Activated CD4-positive, CD25-positive, alpha-beta regulatory T cell (primary cell): ENCODE measurements at places on chromosomes 12 and 14.

- DNase-seq = no peak
Measured at GRCh38 chr12:70603044-70603443, 34.2 kb downstream of the PTPRB start.

GRCh38 chr12:24483732-24484131, 465.2 kb downstream of the BCAT1 start:
- DNase-seq = no peak

GRCh38 chr12:83471341-83471740, 784.6 kb downstream of the TMTC2 start:
- DNase-seq = no peak

- DNase-seq = peak; percentile 31
Measured at GRCh38 chr12:54390668-54391551, 6.4 kb upstream of the ZNF385A start.

- DNase-seq = no peak
Measured at GRCh38 chr12:29133680-29134079, 15.4 kb upstream of the FAR2 start.

- DNase-seq = no peak
Measured at GRCh38 chr14:105888784-105889665, 362.6 kb downstream of the TMEM121 start.

DNA sequence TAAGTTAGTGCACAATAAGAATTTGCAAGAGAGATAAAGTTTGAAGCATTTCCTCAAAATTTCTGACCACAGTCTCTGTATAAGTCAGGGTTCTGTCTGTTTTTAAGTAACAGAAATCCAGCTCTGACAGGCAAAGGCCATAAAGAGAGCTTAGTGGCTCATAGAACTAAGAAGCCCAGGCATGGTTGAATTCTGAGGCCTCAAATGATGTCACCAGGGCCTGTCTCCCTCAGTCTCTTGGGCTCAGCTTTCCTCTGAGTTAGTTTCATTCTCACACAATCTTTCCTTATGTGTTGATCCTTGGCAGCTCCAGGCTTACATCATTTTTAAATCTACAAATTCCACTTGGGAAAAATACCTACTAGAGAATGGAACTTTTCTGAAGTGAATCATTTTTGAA, 173.4 kb upstream of the ATP2B1 start:
- DNase-seq = no peak

DNA sequence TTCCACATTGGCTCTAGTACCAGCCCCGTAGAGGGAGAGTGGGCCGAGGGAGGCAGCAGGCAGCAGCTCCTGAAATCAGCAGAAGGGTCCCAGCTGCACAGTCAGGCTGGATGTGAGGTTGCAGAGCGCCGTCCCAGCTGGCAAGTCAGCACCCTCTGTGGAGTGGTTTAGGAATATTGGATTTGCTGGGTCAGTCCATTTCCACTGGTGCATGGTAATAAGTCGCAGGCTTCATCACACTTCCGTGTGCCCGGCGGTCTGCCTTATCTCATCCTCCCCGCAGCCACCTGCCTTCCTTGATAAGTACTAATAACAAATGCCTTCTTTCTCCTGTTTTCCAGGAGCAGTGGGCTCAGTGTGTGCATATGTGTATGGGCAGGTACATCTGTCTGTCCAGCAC, 112.9 kb downstream of the TSPAN9 start:
- DNase-seq = no peak

DNA sequence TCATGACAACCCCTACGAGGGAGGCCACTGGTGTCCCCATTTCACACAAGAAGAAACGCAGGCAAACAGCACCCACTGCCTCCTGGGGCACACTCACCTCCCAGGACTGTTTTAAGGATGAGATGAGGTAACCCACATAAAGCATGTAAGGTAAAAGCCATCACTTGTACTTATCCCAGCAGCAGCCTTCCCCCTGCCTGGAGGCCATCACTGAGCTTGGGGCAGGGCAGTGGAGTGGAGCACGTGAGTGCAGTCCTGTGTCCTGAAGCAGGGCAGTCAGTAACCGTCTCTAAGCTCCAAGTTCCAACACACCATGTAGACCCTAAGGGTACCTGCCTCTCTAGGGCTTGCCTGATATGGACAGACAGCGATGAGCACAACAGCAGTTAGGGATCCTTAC, 1.7 kb downstream of the POLE start:
- DNase-seq = no peak

DNA sequence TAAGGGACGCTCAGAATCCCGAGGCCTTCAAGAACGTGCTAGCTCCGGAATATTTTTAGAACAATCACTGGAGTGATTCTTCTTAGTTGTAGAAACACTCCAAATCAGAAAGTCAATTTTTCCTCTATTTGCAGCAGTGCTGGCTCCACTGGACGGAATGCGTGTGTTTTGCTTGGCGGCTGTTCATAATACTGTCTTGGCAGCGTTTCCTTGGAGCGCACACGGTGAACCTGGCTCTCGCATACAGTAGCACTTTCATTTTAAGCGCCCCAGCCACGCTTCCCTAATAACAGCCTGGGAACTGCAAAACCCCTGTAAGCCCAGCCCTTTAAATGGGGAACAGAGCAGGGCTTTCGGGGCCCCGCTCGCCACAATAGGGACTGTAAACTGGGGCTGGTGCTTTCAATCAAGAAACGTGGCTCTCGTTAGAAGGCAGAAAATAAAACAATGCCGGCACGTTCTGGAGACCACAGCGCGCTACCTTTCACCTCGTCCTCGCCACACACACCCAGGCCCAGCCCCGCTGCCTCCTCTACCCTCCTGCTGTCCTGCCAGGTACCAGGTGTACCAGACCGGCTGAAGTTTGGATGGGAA, 79.9 kb downstream of the BCL11B start:
- no peak for DNase-seq

DNA sequence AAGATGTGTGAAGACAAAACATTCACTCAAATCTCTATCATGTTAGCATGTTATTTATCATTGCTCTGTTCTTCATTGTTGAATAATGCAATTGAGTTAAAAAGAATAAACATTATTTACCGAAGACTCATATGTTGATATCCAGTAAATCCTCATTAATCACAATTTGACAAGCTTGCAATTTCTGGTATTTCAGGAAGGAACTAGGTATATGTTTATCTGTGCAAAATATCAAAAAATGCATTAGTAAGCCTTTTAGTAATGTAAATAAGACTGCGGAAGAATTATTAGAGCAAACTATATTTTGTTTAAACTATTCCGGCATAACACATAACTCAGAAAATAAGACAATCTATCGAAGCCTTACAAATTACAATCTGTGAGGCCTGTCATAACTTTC, 222.7 kb upstream of the NOVA1 start:
- no peak for DNase-seq

DNA sequence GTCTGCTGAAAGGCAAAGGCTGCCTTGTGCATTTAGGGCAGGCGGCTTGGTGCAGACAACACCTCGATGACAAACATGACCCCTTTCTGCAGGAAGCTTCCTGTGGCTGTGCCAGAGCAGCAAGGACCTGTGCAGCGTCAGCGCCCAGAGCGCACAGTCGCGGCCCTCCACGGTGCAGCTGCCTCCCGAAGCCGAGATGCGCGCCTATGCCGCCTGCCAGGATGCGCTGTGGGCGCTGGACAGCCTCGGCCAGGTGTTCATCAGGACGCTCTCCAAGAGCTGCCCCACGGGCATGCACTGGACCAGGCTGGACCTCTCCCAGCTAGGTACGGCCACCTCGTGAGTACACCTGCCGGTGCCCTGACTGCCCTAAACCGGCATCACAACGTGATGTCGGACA, 57.3 kb downstream of the ANKRD9 start:
- no peak for DNase-seq

DNA sequence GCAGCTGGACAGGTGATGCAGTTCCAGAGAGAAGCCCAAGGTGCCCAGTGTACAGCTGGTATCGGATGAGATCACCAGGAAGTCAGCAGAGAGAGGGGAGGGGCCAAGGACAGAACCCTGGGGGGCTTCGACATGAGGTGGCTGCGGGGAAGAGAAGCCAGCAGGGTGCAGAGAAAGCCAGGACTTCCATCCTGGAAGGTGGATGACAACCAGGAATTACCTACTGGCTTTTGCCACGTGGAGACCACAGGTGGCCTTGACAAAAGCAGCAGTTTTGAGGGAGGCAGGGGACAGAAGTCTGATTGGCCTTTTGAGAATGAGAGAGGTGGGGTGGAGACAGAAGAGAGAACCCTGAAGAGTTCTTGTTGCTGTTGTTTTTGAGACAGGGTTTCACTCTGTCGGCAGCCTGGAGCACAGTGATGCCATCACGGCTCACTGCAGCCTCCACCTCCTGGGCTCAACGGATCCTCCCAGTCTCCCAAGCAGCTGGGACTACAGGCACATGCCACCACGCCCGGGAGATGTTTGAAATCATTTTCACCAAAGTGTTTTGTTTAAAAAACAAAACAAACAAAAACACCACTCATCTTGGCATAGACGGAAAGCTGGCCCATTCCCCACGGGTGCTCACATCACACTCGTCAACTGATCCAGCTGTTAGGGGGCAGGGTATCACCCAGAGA, 35.2 kb downstream of the CDC42BPB start:
- DNase-seq = no peak

DNA sequence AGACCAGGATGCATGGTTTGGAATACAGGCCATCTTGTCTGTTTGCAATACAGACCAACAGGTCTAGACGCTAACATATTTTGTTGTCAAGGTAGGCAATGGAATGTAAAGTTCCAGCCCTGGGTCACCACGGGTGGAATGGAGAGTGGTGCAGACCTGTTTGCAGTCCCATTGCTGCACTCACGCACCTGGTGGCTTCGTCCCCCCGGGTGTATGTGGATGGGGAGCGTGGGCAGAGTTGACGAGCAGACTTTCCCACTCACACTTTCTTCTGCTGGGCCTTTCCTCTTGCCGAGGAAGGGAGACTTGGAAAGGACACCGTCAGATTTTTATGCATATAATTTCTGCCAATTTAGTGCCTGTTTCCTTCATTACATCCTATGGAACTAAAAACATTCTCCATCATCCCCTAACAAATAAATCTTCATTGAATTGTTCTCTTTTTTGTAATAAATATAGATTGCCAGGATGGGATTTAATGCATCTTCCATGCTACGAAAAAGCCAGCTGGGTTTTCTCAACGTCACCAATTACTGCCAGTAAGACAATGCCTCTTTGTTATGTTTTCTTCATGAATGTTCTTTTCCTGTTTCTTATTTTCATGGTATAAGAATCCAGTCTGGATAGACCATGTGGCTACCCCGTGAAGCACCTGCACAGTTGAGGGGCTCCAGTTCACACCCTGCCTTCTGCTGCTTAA, 15.2 kb downstream of the DCAF4 start:
- no peak for DNase-seq

GRCh38 chr14:90599748-90600507, 203.1 kb downstream of the CALM1 start:
- no peak for DNase-seq

DNA sequence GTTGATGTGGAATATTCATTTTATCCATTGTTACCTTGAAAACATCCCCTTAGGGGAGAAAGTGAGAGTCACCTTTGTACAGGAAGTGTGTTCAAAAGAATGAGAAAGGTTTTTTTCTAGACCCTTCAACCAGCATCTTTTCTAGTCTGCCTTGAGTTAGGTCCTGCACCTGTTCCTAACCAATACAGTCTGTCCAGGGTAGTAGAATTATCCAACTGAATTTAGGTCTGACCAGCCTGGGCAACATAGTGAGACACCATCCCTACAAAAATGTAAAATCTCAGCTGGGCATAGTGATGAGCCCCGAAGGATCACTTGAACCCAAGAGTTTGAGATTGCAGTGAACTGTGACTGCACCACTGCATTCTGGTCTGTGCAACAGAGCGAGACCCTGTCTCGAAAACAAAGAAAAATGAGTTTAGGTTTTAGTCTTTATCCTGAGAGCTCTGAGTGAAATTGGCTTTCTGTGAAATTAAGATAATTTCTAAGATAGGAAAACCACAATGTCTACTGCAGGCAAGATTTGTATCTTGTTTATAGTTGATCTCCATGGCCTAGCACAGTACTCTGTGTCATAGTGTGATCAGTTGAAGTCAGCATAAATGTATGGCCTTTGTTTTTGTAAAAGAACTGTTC, 25.2 kb downstream of the ARHGAP5 start:
- DNase-seq = no peak

DNA sequence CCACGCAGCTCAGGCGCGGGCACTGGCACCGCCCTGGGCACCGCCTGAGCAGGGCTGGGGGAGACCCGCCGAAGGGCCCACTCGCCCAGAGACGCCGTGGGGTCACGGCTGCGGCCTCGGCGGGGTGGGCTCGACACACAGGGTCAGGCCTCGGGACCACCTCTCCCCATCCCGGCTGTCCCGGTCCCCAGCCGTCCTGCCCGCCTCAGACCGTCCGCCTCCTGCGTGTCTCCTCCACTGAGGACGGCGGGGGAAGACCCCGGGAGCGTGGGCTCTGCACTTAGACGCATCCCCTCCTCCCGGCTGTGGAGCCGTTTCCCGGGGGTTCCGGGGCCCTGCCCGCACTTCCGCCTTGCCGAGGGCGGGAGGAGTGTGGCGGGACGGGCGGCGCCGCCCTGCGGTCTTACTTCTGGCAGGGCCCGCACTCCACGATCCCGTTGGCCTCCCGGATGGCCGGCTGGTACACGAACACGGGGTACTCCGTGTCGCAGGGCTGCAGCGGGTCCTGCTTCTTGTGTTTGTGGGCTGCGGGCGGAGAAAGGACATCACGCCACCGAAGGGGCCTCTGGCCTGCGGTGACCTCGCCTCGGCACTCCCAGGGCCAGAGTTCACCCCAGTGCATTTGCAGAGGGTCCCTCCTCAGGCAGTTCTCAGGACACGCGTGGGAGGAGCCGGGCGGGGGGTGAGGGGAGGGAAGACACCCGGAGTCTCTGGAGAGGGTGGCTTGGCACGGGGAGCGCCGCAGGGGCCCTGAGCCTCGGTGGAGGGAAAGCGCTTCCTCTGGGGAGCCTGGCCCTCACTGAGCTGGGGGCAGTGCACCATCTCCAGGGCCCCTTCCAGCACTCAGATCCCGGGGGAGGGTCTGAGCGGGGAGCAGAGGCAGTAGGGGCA, 23.1 kb upstream of the LRTM2 start:
- DNase-seq = peak; percentile 27

DNA sequence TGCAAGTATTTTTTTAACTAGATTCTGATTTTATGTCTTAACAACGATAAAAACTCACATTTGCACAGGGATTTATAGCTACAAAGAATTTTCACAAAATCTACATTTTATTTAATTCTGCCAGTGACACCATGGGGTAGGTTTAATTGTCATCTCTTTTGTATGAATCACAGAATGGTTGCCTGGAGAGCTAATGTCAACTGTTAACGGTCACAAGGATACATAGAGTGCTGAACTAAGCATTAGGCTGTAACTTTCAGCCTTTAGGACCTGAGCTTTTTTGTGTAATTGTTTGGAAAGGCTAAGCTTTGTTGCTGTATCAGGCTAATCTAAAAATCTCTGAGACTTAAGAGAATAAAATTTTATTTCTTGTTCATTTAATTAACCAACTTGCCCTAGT, 465.3 kb upstream of the TBX3 start:
- DNase-seq = no peak

GRCh38 chr14:68661226-68662225, 131.3 kb downstream of the ZFP36L1 start:
- no peak for DNase-seq
